Adrenal gland (tissue), 19 donors: ENCODE measurements at places on chromosomes 11 and 22.

DNA sequence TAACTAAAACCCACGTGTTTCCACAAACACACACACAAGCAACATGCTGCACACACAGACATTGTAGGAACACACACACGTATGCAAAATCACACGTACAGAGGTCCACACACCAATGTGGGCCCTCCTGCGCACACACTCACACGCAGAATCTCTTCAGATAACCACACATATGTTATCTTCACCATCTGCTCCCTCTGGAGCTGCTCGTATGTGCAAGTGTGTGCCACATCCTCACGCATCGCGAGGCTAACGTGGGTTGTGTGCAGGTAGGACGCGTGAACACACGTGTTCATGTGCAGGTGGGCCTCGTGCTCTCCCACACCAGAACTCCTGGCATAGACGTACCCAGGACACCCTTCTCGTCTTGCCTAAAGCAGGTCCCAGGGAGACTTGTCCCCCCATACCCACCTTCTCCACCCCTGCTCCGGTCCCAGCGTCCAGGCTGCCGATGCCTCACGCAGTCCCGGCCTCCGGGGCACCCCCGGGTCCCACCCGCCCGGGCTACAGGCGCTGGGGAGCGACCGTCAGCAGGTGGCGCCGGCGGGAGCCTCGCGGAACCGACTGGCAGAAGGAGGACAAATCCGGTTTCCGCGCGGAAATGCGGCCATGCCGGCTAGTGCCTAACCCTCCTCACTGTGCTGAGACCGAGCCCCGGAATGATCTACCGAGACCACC, 10.3 kb upstream of the IGSF9B start:
- DNase-seq, result no peak

- DNase-seq, result no peak
Measured at GRCh38 chr22:21055880-21056319, 10.2 kb downstream of the LRRC74B start.

- no peak for DNase-seq
Measured at GRCh38 chr22:41823797-41824196, 9.1 kb upstream of the SREBF2 start.

- DNase-seq, result peak; percentile 48
Measured at GRCh38 chr22:22681221-22681739, 36.9 kb downstream of the GGTLC2 start.

- no peak for DNase-seq
Measured at GRCh38 chr11:129702410-129703398, 112.9 kb upstream of the TMEM45B start.

DNA sequence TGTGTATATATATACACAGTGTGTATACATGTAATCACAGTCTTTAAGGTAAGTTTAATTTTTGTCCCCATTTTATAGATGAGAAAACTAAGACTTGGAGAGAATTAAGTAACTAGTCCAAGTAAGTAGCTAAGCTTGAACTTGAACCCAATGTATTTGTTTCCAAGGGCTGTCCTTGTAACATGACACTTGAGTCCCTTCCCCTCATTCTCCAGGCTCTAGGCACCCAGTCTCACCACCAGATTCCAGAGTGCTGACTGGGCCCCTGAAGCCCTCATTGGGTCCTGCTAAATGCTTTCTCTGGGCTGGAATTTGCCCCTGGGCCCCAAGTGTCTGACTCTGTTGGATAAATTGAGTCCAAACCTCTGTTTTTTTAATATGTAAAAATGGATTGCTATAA, 45.5 kb downstream of the ADM start:
- DNase-seq, result no peak

- DNase-seq, result no peak
Measured at GRCh38 chr11:92854952-92855351, 114.5 kb upstream of the MTNR1B start.

DNA sequence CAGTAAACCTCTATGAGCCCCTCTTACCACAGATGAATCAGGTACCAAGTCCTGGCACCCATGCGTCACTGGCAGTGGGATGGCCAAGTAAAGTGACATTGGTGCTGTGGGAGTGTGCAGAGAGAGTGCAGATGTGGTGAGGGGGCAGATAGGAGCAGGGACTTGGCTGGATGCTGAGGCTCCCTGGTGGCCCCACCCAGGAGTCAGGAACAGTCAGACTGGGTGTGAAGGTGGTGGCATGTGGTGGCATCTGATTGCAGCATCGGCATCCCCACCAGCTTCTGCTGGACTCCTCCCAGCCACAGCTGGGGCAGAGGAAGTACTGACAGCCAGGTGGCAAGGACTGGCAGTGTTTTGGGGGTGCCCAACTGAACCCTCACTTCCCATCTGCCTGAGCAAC, 11.4 kb downstream of the DGAT2 start:
- no peak for DNase-seq

DNA sequence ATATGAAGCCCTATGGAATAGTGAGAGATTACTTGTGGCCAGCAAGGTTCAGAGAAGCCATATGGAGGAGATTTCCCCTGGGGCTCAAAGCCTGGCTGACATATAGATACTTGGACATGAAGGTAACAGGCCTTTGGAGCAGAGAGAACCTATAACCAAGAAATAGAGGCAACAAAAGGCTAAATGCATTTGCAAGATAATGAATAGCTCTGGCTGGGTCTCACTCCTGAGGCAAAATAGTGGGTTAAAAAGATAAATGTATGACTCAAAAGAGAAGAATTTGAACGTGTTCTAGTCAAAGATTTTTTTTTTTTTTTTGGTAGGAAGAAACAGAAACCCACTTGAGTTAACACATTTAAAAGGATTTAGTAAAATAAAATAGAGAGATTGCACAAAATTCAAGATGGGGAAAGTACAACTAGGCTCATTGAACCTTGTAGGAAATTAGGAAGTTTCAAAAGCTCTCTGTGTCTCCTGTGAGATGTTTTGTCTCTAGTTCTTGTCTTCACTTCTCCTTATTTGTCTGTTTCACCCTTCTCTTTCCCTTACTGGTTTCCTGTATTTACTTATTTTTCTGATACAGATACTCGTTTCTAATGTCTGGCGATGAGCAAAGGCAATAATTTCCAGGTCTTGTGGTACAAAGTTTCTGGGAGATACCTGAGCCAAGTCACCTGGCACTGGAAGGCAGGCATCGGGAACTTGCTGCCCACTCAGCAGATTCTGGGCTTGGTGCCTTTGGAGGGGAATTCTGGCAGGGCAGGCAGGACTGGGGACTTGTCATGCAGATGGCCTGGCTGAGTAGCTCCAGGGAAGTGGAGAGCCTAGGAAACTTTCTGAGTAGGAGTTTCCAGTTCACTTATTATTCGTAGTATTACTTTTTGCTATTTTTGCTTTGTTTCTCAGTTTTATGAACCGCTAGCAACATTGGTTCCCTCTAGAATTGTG, 49.2 kb upstream of the SESN3 start:
- peak; percentile 44 for DNase-seq

GRCh38 chr11:47946682-47947559, 33.4 kb upstream of the PTPRJ start:
- DNase-seq, result peak; percentile 88

DNA sequence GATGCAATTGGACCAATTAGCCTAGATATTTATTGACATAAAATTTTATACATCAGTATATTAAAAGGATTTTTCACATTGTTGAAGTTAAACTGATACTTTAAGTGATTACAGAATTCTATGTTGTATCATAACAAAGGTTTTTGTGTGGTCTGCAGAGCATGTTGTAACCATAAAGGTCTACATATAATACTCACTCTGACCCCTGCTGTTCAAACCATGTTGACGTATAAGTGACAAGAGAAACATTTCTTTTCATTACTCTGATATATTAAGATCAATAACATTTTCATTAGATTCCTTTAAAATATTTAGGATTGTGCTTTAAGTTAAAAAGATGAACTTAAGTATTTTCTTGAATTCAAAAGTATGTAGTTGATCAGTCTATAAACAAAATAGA, 63.9 kb downstream of the GAS2 start:
- DNase-seq, result no peak

- peak; percentile 35 for DNase-seq
Measured at GRCh38 chr22:23684026-23684425, 6.8 kb upstream of the RGL4 start.

- DNase-seq, result no peak
Measured at GRCh38 chr11:118252688-118253087, 523 bp upstream of the MPZL3 start.

- DNase-seq, result no peak
Measured at GRCh38 chr22:17773606-17774205, 563 bp downstream of the BID start.

- no peak for DNase-seq
Measured at GRCh38 chr22:38067761-38068360, 10.7 kb downstream of the PICK1 start.

GRCh38 chr11:64078905-64079304, 43.2 kb downstream of the FLRT1 start:
- DNase-seq, result no peak

DNA sequence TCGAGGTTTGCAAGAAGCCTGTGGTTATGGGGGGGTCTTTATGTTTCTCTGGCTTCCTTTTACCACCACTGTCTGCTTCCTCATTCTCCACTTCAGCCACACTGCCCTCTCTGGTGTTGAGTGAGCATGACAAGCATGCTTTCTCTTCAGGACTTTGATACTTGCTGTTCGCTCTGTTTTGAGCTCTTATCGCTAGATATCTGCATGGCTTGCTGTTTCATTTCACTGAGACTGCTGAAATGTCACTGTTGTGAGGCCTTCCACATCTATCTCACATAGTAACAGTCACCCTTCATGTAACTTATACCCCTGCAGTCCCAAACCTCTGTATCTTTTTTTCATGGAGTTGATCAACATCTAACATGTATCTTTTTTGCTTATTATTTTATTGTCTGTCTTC, 59.8 kb downstream of the TMEM135 start:
- DNase-seq, result peak; percentile 64

DNA sequence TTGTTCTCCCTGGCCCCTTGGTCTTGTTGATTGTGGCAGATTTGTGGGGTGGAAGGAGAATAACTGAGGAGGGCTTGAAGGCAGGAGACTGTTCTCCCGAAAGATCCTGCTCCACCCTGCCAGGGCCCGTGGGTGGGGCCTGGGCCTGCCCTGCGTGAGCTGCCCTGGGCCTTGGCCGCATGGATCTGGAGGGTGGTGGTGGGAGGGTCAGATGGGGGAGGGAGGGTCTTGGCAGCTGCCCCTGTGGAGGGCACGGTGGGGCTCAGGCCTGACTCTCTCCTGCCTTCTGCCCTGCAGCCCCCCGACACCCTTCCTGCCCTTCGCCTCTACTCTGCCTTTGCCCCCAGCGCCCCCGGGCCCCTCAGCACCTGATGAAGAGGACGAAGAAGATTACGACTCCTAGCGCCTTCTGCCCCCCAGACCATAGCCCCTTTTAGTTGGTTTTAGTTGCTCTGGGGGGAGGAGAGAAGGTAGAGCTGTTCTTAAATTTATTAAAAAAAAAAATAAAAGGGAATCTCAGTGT, 1.9 kb downstream of the DRAP1 start:
- no peak for DNase-seq

GRCh38 chr11:30203850-30204249, 27.0 kb upstream of the FSHB start:
- DNase-seq, result no peak

GRCh38 chr11:45301537-45302246, 15.6 kb upstream of the SYT13 start:
- no peak for DNase-seq

GRCh38 chr11:130652671-130653335, 204.4 kb downstream of the ADAMTS15 start:
- DNase-seq, result peak; percentile 80

- DNase-seq, result no peak
Measured at GRCh38 chr11:113276466-113276865, 37.9 kb upstream of the TTC12 start.

DNA sequence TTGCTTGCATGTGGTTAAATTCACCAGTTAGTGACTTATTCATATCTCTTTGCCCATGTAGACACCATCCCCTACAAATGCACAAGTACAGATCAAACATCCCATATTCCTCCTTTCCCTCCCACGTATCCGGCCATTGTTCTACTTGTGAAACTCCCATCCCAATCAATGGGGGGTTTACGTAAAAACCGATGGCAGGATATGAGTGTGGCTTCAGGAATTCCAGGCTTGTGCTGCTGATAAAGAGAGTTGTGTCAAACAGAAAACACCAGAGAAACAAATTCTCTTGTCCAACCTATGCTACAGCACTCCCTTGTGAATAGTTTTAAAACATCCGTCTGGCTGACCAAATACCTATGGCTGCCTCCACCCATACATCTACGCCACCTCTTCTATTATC, 15.5 kb downstream of the FLI1 start:
- DNase-seq, result no peak

DNA sequence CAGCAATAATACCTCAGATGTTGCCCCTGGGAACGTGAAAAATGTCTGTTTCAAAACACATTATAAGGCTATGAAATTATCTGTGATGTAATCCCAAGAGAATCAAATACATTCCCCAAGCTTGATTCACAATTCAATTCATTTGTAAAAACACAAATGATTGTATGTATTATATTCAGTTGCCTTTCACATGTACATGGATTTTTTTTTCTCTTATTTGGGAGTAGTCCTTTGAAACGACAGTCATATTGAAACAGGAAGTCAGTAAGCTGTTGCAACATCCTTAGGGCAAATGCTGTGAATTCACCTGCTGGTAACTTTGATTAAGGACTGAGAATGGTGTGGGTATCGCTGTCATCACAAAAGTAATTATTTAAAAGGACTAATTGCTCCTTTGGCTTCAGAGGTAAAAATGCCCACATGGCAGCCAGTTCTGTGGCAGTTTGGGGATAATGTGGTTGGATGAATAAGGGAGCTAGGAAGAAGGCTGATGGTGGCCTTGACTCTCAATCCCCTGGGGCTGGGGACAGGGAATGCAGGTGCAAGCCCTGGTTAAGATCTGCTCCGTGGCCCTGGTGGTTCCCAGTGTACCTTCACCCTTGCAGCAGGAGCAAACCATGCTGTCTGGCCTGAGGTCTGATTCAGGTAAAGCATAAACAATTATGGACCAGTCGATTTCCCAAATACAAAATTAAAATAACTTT, 13.2 kb downstream of the EHF start:
- no peak for DNase-seq

GRCh38 chr11:77046060-77046501, 11.9 kb downstream of the B3GNT6 start:
- peak; percentile 49 for DNase-seq

DNA sequence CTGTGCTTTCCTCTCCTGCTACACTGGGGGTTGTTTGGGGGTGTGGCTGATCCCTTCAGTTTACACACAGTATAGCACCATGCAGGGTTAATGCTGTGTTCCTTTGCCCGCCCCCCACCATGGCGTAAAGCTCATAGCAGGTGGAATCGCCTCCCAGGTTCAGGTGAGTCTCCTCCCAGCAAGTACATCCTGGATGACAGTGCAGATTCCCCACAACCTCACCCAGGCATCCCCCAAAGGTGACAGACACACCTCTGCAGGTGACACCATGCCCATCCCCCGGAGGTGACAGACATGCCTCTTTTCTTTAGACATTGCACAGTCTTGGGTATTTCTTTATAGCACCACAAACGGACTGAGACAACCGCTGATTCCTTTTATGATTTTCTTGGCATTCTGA, 343.7 kb downstream of the BRD1 start:
- DNase-seq, result no peak

- DNase-seq, result no peak
Measured at GRCh38 chr11:70364745-70365543, 33.4 kb upstream of the CTTN start.

DNA sequence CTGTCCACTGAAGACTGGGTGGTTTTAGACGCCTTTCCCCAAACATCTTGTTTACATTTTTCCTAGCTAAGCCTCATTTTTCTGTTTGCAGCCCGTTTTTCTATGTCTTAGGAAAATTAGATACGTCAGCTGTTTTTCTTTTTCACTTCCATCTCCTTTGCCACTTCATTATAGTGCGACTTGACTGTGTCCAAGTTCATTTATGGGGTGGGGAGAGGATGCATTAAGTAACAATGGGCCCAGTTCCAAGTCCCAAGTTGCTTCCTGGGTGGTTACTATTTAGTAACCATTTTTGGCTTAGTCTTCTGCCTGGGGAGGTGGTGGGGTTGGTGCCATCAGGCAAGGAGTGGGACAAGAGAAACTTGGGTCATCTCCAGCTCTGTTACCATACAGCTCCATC, 83.0 kb downstream of the TRAF6 start:
- DNase-seq, result no peak
